ENCODE measurements at places on chromosomes 1 and 21.

DNA sequence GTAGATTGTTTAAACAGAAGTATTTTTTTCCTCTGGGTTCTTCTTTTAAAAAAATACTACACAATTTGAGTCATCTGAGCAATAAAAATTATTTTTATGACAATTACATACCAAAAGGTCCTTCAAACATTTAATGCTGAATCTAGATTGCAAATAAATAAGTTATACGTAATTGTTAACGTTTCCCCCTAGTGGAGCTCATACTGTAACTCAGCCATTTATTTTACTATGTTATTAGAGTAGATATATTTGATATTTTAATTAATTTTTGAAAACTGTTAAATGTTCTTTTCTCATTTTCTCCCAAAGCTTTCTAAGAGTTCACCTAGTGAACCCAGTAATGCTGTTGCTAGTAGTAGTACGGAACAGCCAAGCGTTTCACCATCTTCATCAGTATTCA, 33.5 kb downstream of the ZMYM1 start:
- DNase-seq = no peak

DNA sequence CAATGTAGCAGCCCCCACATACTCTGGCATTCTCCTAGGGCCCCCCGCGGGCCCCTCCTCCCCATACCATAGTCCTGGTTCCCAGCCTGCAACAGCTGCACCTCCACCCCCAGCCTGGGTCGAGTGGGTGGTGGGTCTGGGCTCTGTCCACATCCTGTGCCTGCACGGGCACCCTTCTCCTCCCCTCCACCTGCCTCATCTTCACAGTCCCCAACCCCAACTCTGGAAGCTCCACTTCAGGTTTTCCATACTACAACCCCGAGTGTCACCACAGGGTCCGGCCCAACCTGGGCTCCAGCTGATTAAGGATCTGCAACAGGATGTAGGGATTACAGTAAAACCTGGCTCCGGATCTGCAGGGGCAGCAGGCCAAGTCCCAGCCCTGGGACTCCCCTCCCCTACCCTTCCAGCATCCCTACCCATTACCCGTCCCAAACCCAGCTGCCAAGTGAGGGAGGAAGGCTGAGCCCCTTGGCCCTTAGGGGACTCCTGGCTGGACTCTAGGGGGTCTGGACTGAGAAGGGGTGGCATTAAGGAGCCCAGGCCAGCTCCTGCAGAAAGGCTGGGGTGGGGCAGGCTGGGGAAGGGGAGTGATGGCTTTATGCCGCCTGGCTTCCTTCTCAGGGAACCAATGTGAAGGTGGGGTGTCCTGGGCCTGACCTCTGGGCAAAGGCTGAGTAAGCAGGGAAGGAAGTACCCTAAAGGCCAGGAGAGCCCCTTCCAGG, 116.8 kb downstream of the CASZ1 start:
- DNase-seq = peak; percentile 24

- peak; percentile 91 for DNase-seq
These were observed 927 bp downstream of the WNT9A start for GRCh38 chr1:227946624-227947385.

GRCh38 chr1:79052829-79053449, 46.4 kb upstream of the ADGRL4 start:
- DNase-seq = peak; percentile 17

DNA sequence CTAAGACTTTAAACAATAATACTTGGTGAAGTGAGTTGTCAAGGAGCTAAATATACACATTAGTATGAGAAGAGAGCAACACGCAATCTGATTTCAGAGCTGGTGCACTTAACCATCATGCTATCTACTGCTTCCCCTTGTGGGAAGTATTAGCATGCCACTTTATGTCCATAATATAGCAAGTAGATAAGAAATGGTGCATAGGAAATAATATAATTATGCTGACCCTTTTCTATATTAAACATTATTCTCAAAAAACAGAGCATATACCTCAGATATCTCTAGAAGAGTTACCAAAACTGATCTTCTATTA, 63.4 kb downstream of the MAGI3 start:
- DNase-seq = no peak

DNA sequence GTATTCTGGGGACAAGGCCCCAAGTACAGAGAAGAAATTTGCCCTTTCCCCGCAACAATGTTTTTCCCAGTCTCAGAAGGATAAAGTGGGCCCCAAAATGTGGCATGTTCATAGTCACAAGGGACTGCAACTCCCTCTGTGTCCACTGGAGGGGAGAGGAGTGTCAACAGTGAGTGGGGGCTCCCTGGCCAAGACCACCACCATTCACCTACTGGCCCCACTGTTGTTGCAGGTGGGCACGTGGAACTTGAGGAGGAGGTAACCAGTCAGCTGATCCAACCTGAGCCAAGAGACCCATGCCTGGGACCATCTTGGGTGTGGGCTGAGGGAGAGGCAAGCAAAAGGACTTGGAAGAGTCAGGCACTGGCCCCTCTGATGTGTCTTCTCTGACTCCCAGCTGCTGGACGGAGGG, 777 bp downstream of the NUDT17 start:
- DNase-seq = peak; percentile 75
